NCI-H446 treated with DMSO at 0.1 percent for 48 hours (cell line): ENCODE measurements at places on chromosomes 2 and 18.

- no peak for DNase-seq
Measured at GRCh38 chr2:38654528-38655381, 11.2 kb upstream of the GALM start.

GRCh38 chr2:158687315-158687714 lies 107.8 kb upstream of the DAPL1 start:
- no peak for DNase-seq

DNA sequence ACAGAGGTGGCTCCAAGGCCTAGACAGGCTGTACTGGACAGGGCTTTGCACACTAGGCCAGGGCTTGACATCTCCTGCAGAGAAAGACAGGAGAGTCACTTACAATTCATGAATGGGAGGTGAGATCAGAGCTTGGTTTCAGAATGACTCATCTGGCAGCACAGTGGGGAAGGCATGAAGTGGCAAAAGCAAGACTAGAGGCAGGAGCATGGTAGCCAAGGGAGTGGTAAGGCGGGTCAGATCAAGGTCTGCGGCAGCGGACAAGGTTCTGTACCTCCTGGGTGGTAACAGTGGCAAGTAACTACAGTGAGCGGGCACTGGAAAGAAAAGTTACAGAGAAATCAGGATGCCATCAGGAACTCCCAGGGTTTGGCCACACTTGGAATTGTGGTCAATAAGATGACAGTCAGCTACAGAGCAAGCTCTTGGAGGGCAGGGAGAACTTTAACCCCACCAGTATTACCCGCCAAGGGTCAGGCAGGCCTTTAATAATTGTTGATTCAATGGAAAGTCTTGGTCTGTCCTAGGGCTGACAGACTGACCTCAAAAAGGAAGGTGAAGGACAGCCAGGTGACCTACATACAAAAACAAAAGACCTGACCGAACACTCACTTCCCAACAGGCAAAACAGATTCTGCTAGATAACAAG lies 5.7 kb downstream of the MCFD2 start:
- peak; percentile 10 for DNase-seq

DNA sequence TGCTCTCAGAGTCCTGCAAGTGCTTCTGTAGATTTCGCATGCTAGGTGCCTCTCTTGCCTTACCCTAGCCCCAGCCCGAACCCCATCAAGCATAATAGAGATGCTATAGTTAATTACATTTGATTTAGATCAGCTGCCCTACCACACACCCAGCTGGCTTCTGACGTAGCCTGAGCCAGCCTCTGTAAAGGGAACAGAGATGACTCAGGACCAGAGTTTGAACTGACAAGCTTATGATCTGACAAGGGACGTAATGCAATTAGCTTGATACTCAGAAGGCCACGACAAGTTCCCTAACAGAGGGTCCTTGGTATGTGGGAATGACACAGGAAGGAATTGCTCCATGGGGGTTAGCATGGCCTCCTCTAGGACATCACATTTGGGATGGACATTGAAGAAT lies 126.6 kb downstream of the LRATD1 start:
- DNase-seq, result no peak

- DNase-seq, result no peak
Measured at GRCh38 chr2:63569740-63570139, 18.5 kb downstream of the WDPCP start.

- DNase-seq, result no peak
Measured at GRCh38 chr2:10075571-10076209, 4.5 kb downstream of the CYS1 start.

DNA sequence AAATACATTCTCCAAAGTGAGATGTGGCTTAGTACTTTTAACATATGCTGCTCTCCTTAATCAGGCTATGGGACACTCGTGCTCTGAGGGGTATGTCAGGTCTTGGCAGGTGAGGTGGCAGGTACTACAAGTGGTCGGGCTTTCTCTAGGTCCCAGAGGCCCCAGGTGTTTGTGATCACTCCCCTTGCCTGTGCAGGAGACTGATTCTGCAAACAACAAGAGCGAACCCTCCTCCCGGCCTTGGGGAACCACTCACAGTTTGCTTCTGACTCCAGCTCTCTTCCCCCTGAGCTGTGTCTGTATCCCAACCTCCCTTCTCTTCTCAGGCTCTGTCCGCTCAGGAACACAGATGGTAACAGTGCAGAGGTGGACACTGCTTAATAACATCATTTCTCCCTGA lies 48.1 kb downstream of the ATOH8 start:
- no peak for DNase-seq

GRCh38 chr2:41775366-41776025 lies 272.3 kb upstream of the PKDCC start:
- DNase-seq, result no peak

- no peak for DNase-seq
Measured at GRCh38 chr2:36486521-36487044, 111.4 kb downstream of the FEZ2 start.

DNA sequence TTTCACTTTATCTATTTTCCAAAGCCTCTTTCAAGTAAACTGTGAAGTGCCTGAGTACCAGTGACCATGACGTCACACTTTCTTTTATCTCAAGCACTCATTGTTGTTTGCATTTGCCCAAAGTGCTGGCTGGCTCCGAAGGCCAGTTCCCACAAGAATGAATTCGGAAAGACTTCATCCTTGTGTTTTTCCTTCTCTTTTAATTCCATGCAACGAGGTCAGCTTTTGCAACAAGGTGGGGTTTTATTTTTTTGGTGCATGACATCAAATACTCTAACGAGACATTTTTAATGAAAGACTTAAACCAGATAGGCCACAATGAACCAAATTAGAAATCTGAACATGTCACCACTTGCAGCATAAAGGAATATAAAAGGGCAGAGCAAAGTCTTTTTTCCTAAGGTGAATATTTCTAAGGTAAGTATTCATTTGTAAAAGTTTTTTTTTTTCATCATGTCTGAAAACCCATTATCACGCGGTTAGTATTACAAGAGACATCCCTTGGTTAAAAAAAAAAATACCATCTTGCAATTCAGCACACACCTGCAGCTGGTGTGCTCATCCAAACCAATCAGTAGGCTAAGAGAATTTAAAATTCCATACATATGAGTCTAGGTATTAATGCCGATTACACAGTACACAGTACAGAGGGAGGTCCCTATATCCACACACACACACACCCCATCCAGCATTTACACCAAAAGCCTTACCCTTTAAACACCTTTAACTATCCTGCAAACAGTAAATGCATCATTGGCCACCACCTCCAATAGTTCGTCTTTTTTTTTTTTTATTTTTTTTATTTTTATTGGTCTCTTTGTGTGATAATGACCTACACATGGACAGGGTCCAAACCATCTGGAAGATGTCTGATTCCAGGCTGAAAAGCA lies 2.3 kb downstream of the ARL4C start:
- peak; percentile 4 for DNase-seq

DNA sequence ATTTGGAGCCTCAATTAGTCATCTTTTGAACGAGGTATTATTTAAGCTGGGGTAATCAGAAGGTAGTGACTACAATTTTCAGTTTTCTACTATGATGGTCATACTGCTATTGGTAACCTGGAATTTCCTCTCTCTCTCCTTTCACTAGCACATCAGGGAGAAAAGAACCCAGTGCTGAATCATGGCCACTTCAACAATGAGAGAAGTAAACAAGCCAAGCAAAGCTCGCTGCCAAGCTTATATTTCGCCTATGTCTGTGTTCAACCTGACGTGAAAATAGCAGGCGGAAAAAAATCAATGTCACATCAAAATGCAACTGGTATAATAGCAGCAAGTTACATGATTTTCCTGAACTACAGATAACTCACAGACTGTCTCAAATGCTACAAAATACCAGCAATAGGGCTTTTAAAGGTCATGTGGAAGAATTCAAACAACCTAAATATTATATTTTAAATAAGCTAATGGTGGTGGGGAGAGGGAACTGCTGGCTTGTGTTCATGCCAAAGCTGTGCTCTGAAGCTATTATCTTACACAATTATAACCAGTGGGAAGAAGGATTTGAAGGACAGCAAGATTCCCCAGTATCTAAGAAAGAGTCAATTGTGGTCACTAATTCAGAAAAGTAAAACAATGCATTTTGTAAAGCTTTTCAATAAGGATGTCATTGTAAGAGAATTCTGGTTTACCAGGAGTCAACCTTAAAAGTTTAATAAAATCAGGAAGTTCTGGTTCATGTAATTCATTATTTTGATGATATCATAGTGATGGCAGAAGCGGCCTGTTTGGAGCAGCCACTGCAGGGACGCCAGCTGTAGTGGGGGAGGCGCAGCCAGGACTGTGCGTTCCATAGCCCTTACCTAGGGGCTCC lies 38.0 kb downstream of the RNF152 start:
- DNase-seq, result peak; percentile 68

DNA sequence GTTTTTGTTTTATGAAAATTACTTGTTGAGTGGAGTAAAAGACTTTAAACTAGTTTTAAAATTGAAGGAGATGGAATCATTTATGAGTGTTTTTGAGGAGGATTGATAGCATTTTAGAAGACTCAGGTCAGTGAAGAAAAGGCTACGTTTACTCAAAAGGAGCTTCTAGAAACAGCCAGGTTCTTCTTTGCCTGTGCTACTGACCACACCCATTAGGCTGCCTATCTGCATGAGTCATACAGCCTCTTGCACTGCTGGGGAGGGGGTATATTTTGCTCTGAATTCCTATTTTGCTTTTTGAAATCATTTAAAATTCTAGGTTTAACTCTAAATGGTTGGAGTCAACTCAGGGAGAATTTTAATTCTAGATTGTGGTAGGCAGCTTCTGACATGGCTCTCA lies 22.3 kb downstream of the EFEMP1 start:
- DNase-seq, result no peak

GRCh38 chr2:230619491-230619890 lies 93.2 kb upstream of the CAB39 start:
- no peak for DNase-seq

DNA sequence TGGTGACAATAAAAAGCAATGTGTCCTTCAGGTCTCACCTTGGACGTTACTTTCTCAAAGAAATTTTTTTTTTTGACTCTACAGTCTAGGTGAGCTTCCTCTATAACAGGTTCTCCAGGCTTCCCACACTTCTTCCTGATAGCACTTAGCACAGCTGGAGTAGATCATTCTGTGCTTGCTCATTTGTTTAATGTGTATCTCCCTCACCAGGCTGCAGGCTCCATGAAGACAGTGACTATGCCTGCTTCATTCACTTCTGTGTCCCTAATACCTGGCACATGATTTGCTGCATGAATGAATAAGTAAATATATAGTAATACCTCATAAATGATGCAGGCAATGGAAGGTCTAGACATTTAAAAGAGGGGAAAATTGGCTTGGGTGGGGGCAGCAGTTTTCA lies 109.9 kb upstream of the CD302 start:
- no peak for DNase-seq

DNA sequence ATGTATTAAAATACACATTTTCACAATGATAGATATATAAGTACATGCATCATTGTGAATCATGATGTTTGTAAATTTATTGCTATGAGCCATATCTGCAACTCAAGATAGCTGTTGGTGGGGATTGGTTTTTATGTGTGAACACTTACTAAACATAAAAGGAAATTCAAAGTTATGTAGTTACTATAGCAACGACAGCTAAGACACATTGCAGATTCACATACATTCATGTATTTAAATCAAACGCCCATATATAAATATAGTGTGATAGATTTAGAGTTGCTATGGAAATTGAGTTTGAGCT lies 65.6 kb downstream of the MAPRE2 start:
- DNase-seq, result no peak

DNA sequence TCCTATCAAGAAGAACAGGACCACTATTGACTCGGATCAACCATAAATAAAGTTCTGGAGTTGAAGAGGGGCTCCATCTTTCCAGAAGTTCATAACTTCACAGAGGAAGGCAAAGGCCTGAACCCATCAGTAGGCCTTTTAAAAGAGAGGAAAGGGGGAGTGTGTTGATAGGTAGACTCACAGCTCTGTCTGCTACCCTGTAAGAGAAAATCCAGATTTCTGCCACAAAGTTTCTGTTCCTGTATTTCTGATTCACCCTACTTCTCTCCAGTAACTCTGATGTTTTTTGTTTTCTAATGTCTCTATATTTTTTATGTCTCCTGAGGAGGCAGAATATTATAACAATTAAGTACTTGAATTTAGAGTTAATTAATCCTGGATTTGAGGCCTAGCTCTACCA lies 564.0 kb downstream of the TNS1 start:
- no peak for DNase-seq

- no peak for DNase-seq
Measured at GRCh38 chr18:7778181-7778580, 211.1 kb downstream of the PTPRM start.

DNA sequence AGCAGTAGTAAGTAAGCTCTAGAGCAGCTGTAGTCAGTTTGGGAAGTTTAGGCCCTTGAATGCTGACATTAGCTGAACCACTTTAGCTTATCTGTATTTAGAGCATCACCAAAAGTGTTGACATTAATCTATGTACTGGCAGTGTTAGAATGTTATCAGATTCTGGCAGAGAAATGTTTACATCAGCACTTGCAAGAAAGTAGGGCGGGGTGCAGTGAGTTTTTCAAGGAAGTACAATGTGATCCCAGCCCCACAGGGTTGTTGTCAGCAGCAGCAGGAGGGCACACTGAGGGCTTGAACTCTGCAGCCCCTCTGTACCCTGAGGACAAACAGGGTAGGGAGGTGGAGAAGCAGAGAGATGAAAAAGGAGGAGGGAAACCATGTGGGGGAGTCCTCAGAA lies 35.5 kb upstream of the RMP24 start:
- DNase-seq, result no peak

- no peak for DNase-seq
Measured at GRCh38 chr18:23049698-23050373, 85.4 kb upstream of the CABLES1 start.

- peak; percentile 39 for DNase-seq
Measured at GRCh38 chr2:153478289-153479261, at the start of gene RPRM. Gene RPRM, minus strand, starts transcription at chr2:153478762. Its CDS starts 197 bp downstream, at chr2:153478565.

DNA sequence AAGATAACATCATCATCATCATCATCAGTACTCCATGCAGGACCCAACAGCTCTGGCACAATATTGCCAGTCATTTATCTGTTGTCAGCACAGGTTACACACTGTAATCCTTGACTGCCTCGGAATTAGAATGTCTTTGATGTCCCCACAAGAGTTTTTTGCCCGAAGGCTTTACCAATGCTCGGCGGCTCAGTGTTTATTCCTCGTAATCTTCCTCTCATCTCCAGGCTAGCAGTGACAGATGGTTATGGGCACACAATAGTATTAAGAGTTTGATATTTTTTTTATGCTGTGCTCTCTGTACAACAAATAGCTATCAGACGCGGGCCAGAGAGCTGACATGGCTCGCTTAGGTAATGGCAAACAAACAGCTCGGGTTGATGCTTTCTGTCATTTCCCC lies 515.2 kb downstream of the ZEB2 start:
- DNase-seq, result no peak
